Activated effector memory CD4-positive, alpha-beta T cell treated with Interleukin-2 at 50 U/mL for 16 hours (primary cell): ENCODE measurements at places on chromosomes 11 and 22.

GRCh38 chr22:37340331-37341262 is 58.3 kb downstream of the CYTH4 start:
- DNase-seq: no peak

DNA sequence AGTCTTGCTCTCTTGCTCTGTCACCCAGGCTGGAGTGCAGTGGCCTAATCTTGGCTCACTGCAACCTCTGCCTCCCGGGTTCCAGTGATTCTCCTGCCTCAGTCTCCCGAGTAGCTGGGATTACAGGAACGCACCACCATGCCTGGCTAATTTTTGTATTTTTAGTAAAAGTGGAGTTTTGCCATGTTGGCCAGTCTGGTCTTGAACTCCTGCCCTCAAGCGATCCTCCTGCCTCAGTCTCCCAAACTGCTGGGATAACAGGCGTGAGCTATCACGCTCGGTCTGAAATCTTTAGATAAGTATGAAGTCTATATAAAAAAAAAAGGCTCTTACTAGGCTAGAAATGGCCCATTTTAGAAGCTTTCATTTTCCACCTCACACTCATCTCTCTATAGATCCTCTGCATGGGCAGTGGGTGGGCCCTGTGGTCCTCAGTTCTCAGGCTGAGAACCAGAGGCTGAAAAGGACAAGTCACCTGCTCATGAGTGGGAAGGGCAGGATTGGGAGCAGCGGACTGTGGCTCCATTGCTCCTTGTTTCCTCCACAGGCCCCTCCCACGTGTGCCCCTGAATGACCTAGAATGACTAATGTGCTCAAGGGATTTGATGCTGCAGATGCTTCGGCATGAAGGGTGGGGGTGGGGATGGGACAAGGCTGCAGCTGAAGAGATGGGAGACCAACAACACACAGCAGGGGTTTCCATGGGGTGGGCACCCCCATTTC is 19.8 kb upstream of the PRAME start:
- DNase-seq: no peak

- no peak for DNase-seq
Observed at GRCh38 chr22:32414191-32414590, 2.1 kb upstream of the RTCB start.

DNA sequence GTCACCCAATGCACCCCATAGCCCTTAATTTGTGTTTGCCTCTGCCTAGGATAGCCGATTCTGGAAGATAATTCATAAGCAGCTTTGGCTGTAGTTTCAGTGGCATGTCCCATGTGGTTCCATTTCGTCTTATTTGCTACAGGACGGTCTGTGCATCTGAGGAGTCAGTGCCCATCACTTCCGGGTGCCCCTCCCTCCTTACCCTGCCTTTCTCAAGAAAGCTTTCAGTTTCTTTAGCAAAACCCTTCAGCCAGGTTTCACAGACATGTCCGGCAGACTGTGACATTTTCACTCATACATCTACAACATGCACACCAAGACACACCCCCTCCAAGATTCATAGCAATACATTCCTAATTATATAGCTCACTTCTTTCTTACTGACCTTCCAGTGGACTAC is 14.3 kb downstream of the TP53AIP1 start:
- no peak for DNase-seq

DNA sequence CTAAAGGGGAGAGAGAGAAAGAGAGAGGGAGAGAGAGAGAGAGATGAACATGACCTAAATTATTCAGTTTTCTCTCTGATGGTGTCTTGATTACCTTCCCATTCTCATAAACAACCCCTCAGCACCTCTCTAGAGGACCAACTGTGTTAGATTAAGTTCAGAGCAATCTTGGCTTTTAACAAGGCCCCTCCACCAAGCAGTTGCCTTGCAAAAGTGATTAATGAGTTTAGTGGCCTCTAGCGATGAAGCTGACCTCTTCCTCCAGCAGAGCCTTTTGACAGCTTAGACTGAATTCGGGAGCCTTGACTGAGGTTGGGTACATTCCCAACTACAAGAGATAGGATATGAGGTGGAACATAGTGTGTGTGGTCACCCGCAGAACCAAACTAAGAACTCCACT is 66.1 kb downstream of the ARL14EP start:
- DNase-seq: no peak

DNA sequence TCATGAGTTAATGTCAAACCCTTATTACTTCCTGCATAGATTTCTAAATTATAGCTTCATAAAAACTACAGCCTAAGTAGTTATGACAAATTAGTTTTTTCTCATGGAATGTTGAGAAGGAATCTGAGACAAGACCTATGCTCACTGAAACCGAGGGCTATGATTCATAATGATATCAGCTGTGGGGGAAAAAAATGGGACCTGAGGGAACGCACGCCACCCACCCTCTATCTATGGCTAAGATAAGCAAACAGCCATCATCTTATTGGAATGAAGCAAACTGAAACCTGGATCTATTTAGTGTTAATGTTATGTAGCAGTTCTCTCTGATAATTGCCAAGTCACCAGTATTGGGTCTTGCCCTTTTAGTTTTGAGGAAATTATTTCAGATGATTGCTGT is 906.9 kb upstream of the RAG2 start:
- DNase-seq: no peak

DNA sequence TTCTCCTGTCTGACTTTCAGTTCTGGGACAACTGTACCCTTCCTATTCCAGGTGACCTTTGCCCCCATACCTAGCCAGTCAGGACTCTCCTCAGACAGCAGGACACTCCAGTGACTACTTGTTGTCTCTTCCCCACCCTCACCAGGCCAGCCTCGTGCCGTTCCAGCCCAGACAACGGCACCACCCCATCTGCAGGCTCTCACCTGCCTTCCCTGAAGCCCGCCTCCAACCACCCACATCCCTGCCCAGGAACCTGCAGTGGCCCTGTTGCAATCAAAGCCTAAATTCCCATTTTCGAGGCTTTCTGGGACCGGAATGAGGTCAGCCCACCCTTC is 3.7 kb downstream of the IL2RB start:
- DNase-seq: no peak

DNA sequence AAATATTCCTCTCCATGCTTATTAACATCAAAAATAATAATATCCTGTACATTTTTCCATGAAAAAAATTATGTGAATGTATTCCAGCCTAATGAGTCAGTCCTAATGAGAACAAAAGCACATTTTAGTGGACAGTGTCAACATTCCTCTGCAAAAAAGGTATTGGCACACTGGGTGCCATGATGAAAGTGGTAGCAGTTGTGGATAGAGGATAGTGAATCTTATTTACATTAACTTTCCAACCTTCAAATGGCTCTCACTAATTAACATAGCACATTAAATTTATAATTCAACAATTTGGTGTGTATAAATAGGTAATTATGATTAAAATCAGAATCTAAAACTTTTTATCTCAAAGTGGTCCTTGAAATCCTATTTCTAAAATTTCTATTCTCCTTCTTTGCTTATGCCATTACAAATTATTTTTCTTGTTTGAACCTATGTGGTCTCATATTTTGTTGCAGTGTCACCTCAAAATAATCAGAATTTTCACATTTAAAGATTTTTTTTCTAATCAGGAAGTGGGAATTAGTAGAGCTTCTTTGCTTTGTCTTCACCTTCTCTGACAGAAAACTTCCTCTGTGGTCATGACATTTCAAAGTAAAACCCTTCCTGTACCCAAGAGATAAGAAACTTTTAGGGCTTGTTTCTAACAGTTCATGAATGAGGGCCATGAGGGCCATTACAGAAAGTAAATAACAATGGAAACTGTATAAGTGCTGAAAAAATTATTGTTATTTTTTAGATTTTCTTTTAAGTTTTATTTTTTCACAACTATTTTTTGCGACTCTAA is 18.7 kb downstream of the SOX6 start:
- no peak for DNase-seq

GRCh38 chr22:48826546-48826945 is 1001.1 kb downstream of the BRD1 start:
- no peak for DNase-seq

DNA sequence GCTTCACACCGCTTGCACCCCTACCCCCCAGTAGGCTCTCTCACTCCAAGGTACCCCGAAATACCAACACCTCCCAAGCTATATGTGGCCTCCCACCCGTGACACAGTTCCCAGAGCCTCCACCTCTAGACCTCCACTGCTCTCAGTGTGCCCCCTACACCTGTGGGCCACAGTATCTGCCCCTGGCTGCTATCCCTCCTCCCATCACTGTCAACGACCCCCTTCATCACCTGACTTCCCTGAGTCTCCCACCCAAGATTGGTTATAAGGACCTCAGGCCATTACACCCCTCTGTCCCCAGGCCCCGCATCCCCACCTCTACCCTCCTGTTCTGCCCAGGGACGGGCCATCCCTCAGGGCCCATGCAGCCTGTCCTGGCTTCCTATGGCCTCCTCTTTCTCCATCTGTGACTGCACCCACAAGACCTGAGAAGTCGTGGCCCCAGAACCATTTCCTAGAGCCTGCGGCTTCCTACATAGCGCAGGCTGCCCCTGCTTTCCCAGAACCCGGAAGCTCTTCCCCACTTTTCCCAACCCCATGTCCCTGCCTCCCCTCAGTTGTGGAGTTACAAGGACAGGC is 734 bp downstream of the ACR start:
- no peak for DNase-seq

GRCh38 chr11:111305162-111305802 is 6.9 kb downstream of the POU2AF3 start:
- DNase-seq: no peak

DNA sequence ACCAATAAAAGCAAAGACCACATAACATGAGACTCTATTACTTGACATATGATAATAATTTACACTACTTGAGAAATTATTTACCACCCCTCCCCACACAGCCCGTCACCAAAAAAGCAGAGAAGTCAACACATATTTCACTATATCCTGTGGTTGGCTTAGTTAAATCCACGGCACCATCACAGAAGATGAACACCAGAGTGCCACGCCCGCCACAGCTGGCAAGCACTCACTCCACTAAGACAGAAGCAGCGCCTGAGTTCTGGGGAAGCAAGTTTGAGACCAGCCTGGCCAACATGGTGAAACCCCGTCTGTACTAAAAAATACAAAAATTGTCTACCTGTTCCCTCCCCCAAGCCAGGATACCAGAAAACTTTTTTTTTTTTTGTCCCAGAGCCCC is 53.1 kb downstream of the PACSIN2 start:
- DNase-seq: no peak
